ENCODE measurements at places on chromosomes 2 and 18. TPM values are rescaled to one million over a fixed set of nuclear protein-coding genes. Genes with fewer than 3 reads are reported as not detected.

DNA sequence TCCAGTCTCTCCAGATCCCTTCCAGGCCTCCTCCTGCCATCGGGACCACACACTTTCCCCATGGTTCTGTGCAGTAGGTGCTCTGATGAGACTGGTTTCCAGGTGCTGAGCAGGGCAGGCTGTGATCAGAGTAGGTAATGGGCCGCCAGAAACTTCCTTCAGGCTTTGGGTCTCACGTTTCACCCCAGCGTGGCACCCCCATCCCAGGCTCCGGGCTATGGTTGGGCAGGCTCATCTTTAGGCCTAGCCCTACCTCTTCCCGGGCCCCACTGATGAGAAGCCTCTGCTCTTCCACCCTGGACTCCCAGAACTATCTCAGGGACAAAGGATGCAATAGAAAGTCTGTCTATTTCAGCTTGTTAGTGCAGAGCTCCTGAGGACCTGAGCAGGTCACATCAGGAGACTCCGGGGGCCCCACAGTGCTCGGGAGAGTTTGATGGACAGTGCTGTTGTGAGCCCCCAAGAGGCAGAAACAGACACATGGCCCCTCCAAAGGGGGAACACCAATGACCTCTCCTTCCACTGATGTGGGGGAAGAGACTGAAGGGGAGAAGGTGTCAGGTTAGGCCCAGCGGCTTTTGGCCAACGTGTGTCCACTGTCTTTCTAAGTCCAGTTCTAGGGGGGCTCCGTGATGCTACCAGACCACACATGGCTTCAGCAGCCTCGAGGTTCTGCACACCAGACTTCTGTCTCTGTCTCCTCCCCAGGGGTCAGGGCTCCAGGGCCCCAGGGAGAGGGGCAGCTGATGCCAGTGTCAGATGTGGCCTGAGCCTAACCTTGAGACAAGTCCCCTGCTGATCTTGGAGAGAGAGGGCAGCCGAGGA lies 5.8 kb upstream of the PROM2 start:
- no peak overlapping the region for H3K4me3 ChIP-seq
- no peak overlapping the region for H3K27ac ChIP-seq
- no peaks in the 10 kb centered on the region for H3K4me1 ChIP-seq
- no peaks in the 10 kb centered on the region for H3K36me3 ChIP-seq

GRCh38 chr18:36376361-36376760 lies 78.8 kb downstream of the FHOD3 start:
- no peaks in the 10 kb centered on the region for H3K27me3 ChIP-seq
- DNase-seq: no peak
- no peak overlapping the region for H3K4me3 ChIP-seq

DNA sequence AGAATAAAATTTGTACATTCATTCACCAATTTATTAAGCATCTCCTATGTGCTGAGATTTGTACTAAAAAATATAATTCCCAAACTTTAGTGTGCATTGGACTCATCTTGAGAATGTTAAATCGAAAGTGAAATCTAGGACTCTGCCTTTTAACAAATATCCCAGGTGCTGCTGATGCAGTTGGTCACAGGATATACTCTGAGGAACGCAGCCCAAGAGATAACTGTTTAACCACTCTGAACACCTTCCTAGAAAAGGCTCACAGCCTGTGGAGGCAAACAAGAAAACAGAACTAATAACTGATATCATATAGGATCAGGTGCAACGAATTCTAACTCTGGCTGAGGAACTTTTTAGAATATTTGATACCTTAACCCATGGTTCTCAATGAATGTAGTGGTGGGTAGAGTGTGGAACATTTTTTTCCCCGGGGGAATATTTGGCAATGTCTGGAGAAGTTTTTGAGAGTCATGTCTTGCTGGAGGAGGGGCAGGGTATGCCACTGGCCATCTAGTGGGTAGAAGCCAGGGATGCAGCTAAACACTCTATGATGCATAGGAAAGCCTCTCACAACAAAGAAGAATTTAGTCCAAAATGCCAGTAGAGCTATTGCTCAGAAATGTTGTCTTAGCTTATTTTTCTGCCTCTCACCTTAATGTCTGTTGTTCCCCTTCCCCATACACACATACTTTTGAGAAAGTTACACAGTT lies 96.5 kb downstream of the EHBP1 start:
- no peaks in the 10 kb centered on the region for H3K27me3 ChIP-seq
- no peak overlapping the region for H3K27ac ChIP-seq
- H3K36me3 ChIP-seq: no peaks in the 10 kb centered on the region
- peaks cover 4% of the 10 kb centered on the region for H3K4me1 ChIP-seq
- H3K4me3 ChIP-seq: no peak overlapping the region
- DNase-seq: no peak

DNA sequence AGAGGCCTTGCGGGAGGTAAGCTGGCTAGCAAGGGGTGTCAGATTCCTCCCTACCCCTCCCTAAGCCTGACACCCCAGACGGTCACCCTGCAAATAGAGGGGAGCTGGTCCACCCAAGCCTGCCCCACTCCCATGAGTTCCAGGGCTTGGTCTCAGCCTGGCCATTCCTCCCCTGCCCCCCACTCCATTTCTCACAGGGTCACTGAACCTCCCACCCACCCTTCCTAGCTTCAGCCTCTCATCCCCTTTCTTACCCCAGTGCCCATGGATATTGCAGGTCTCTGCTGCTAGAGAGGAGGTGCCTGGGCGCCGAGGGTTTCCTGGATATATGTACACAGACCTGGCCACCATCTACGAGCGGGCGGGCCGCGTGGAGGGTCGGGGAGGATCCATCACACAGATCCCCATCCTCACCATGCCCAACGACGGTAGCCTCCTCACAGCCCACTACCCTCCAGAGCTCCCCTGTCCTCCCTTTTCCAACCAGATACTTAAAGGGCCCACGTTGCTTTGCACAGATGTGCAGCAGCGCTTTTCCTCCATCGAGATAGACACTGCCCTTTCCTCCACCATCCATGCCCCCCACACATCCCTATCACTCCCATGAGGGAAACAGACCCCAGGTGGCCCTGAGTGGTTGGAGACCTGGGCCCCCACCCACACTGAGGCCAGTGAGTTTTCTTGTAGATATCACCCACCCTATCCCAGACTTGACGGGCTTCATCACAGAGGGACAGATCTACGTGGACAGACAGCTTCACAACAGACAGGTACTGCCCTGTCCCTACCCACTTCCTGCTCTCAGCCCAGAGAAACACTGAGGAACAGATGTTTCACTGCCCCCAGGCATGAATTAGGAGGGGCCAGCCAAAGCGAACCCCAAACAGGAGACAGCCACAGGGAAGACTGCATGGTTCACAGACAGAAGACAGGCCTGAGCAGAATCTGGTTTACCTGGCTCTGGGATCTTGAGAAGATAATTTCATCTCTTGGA lies 15.2 kb upstream of the ANKRD53 start:
- H3K27ac ChIP-seq: no peak overlapping the region
- no peaks in the 10 kb centered on the region for H3K36me3 ChIP-seq
- no peak overlapping the region for H3K4me3 ChIP-seq
- H3K27me3 ChIP-seq: no peaks in the 10 kb centered on the region

DNA sequence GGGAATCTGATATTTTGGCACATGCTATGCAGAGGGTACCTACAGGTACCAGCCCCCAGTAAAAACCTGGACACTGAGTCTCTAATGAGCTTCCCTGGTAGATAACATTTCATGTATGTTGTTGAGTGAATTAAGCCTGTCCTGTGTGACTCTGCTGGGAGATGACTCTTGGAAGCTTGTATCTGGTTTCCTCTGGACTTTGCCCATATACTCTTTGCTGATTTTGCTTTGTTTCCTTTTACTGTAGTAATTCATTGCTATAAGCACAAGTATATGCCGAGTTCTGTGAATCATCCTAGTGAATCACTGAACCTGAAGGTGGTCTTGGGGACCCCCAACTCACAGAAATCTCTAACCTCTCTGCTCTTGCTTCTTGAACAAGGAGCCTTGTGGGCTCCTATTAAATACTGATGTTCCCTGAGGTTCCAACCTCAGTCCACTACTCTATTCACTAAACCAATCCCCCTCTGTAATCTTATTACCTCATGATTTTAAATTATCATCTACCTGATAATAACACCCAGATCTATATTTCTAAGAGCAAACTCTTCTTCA lies 94.3 kb upstream of the WDSUB1 start:
- H3K4me1 ChIP-seq: no peaks in the 10 kb centered on the region
- H3K4me3 ChIP-seq: no peak overlapping the region
- no peak for DNase-seq
- no peaks in the 10 kb centered on the region for H3K27me3 ChIP-seq
- H3K27ac ChIP-seq: no peak overlapping the region
- peaks cover 16% of the 10 kb centered on the region for H3K36me3 ChIP-seq

DNA sequence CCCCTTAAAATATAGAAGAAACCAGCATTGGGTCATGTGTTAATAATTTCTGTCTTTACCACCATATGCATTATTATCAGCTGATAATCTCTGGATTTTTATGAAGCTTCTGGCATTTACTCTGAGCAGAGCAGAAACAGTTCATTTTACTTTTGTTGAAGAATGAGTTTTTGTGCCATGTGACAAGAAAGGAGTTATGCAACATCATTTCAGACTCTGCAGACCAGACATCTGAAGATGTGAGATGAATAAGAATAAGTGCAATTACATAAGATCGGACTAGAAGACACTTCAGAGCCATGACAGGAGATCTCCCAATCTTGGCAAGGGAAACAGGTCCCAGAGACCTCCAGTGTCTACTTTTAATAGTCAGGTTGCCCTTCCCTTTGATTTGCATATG lies 869.4 kb upstream of the VRK2 start:
- no peaks in the 10 kb centered on the region for H3K27me3 ChIP-seq
- H3K36me3 ChIP-seq: no peaks in the 10 kb centered on the region
- H3K4me1 ChIP-seq: no peaks in the 10 kb centered on the region
- no peak overlapping the region for H3K27ac ChIP-seq

- no peak overlapping the region for H3K4me3 ChIP-seq
- H3K27ac ChIP-seq: no peak overlapping the region
- no peaks in the 10 kb centered on the region for H3K36me3 ChIP-seq
- DNase-seq: no peak
- H3K4me1 ChIP-seq: no peaks in the 10 kb centered on the region
Measured at GRCh38 chr18:78292618-78293380, 686.8 kb upstream of the SALL3 start.

DNA sequence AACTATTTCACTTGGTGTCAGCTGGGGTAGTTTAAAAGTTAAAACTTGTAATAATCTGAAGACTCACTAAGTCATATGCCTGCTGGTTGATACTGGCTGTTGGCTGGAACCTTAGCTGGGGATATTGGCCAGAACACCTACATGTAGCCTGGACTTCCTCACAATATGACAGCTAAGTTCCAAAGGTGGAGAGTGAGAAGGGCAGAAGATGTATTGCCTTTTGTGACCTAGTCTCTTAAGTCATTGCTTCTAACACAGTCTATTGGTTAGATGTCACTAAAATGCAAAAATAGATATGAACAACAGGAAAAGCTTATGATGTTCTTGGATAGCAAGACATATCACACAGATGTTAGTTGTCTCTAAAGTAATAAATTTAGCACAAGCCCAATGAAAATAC lies 113.2 kb upstream of the CHAC2 start:
- H3K4me3 ChIP-seq: no peak overlapping the region
- DNase-seq: no peak
- no peaks in the 10 kb centered on the region for H3K36me3 ChIP-seq
- no peaks in the 10 kb centered on the region for H3K27me3 ChIP-seq
- H3K27ac ChIP-seq: no peak overlapping the region

DNA sequence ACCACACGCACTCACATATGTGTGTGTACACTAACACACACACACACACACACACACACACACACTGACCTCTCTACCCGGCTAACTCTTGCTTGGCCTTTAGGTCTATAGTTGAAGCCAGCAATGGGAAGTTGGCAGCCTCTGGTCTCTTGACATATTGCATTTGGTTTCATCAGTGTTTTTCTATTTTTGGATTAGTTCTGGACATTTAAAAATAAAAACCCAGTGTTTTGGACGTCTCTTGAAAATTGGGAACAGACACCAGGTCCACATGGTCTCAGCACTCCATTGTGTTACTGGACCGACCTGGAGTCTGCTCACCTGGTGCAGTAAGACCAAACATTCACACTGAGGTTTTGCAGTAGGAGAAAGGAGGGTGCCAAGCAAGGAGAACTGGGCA lies 50.4 kb upstream of the AFF3 start:
- no peak overlapping the region for H3K27ac ChIP-seq
- H3K4me3 ChIP-seq: no peak overlapping the region
- DNase-seq: no peak

GRCh38 chr2:99184811-99185210 lies 3.8 kb downstream of the MRPL30 start:
- no peak overlapping the region for H3K4me3 ChIP-seq

- H3K4me1 ChIP-seq: peaks cover 16% of the 10 kb centered on the region
- H3K4me3 ChIP-seq: no peak overlapping the region
- no peaks in the 10 kb centered on the region for H3K36me3 ChIP-seq
- no peak overlapping the region for H3K27ac ChIP-seq
- peaks cover 19% of the 10 kb centered on the region for H3K27me3 ChIP-seq
Measured at GRCh38 chr2:218984239-218985020, 554 bp downstream of the FEV start.

- no peaks in the 10 kb centered on the region for H3K36me3 ChIP-seq
- H3K4me3 ChIP-seq: no peak overlapping the region
- DNase-seq: no peak
- no peaks in the 10 kb centered on the region for H3K27me3 ChIP-seq
- H3K27ac ChIP-seq: no peak overlapping the region
Measured at GRCh38 chr2:21395366-21395765, 271.6 kb downstream of the TDRD15 start.

DNA sequence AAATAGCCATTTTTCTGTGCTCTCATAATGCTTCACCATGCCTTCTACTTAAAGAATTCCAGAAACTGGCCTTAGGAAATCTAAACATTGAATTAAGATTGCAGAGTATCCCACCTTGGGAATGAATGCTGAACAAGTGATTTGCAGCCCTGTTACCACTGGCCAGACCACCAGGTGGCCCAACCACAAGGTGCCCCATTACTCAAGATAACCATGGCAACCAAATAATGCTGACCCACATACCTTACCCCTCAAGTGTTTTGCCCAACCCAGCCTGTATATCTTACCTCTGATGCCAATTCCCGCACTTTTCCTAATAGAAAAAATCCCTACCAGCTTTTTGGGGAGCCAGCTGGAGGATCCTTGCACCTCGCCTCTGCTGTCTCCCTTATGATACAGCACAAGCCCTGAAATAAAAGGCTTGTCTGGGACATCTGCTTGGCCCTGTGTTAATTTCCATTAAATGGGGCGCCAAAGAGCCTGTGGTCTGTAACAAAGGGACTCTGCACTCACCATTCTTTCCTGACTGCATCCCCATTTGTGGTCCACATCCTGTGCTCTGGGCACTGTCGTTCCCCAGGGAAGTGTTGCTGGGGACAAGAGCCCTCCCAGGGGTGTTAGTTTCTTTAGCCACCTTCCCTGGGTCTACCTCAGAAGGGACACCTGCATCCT lies 17.3 kb upstream of the KCNF1 start:
- H3K27me3 ChIP-seq: no peaks in the 10 kb centered on the region
- H3K4me1 ChIP-seq: no peaks in the 10 kb centered on the region
- H3K4me3 ChIP-seq: no peak overlapping the region
- H3K36me3 ChIP-seq: no peaks in the 10 kb centered on the region
- no peak for DNase-seq

- no peaks in the 10 kb centered on the region for H3K36me3 ChIP-seq
- H3K4me3 ChIP-seq: no peak overlapping the region
- no peaks in the 10 kb centered on the region for H3K27me3 ChIP-seq
- H3K27ac ChIP-seq: no peak overlapping the region
Measured at GRCh38 chr18:37006742-37007141, 177.8 kb downstream of the KIAA1328 start.

- no peak overlapping the region for H3K27ac ChIP-seq
- peak; percentile 28 for DNase-seq
- H3K36me3 ChIP-seq: no peaks in the 10 kb centered on the region
- H3K4me1 ChIP-seq: no peaks in the 10 kb centered on the region
Measured at GRCh38 chr2:221571551-221572218, 419 bp downstream of the EPHA4 start.

Gene BCL11A
- 8.1 TPM for polyA plus RNA-seq

Gene GAL3ST2
- polyA plus RNA-seq: not detected

Gene EML6
- polyA plus RNA-seq: 2.3 TPM

Gene SERPINB3
- polyA plus RNA-seq: not detected

Gene CMPK2
- 1.7 TPM for polyA plus RNA-seq

Gene TPO
- polyA plus RNA-seq: 8.2 TPM
